ENCODE measurements at places on chromosomes 16 and 17.

- DNase-seq = no peak
Measured at GRCh38 chr16:52964290-52964689, 88.4 kb downstream of the CHD9NB start.

- DNase-seq = no peak
Measured at GRCh38 chr17:4559139-4559791, 1.1 kb downstream of the GGT6 start.

GRCh38 chr16:31330553-31330890, 24.5 kb upstream of the ITGAX start:
- DNase-seq = no peak

- no peak for DNase-seq
Measured at GRCh38 chr17:29578626-29579485, 10.4 kb downstream of the TP53I13 start.

GRCh38 chr17:77281122-77281903, 140.5 kb downstream of the SEC14L1 start:
- peak; percentile 60 for DNase-seq

GRCh38 chr17:31318298-31318801, 3.1 kb downstream of the EVI2A start:
- no peak for DNase-seq

GRCh38 chr16:88705076-88705684, 1.0 kb downstream of the RNF166 start:
- DNase-seq = no peak
